ENCODE measurements at places on chromosomes 16 and 17.

- DNase-seq: no peak
These were observed 21.5 kb upstream of the PHB1 start for GRCh38 chr17:49436174-49436573.

- no peak for DNase-seq
These were observed 1091.6 kb upstream of the EEF2KMT start for GRCh38 chr16:6189216-6189615.

DNA sequence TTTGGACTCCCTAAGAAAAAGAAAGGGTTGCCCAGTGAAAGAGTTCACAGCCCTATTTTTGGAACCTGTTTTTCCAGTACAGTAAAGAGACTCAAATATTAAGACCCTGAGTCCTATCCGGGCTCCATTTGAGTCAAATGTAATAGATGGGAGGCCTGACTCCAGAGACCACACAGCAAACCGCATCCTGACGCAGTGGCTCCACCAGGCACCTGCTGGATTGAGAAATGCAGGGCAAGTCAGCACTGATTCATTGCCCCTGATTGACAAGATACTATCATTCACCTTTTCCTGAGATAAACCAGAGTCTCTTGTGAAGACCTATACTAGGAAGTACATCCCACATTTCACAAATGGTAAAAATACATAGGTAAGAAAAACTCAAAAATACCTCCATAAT, 715.7 kb upstream of the SOX9 start:
- no peak for DNase-seq

- peak; percentile 43 for DNase-seq
These were observed 28.4 kb upstream of the SLC25A19 start for GRCh38 chr17:75317671-75318070.
